Left cardiac atrium (tissue), 4 donors: ENCODE measurements at places on chromosomes 5 and 9. TPM values are rescaled to one million over a fixed set of nuclear protein-coding genes. Genes with fewer than 3 reads are reported as not detected.

GRCh38 chr9:88938189-88938588 lies 53.1 kb upstream of the S1PR3 start:
- no peak for DNase-seq

- DNase-seq, result no peak
These were observed 218.8 kb downstream of the DAB2IP start for GRCh38 chr9:121870271-121870670.

Gene SLC31A2
- 12.3 TPM for total RNA-seq

GRCh38 chr9:107647141-107647540 lies 157.6 kb upstream of the KLF4 start:
- DNase-seq, result no peak

Gene DNAH5
- 0.34 TPM for total RNA-seq

Gene SPINK6
- total RNA-seq, result not detected

DNA sequence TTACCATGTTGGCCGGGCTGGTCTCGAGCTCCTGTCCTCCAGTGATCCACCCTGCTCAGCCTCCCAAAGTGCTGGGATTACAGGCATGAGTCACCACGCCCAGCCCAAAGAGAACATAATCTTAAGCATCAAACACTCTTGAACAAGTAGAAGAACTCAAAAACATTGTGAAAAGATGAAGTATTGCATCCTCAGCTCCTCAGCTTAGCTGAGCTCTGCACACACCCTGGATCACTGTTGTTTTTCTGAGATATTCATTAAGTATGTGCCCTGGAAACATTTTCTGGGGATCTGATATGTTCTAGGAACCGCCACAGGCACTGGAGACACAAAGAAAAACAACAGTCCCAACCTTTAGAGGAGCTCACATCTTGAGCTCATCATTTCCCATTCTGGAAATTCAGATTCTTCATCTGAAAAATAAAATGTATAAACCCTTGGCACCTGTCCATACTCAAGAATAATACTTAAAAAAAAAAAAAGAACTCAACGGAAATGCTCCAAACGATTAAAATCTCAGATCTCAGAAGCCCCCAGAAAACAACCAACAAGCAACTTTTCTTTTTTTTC lies 62.2 kb upstream of the ZNF462 start:
- no peak for DNase-seq

DNA sequence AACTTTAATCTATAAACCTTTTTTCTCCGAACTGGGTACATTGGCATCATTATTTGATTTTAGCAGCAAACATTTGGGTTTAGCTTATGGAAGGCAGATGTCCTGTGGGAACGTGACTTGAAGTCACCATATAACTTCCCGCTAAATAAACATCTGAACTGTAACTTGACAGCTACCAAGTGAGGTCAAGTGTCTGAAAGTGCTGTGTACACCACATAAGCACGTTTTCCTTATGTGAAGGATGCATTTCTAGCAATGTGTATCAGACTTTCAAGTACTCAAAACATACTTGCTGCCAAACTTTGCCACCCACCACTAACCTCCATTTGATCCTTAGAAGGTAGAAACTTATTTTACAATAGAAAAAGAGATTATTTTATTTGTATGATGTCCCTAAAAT lies 35.7 kb downstream of the SLC1A3 start:
- DNase-seq, result no peak

DNA sequence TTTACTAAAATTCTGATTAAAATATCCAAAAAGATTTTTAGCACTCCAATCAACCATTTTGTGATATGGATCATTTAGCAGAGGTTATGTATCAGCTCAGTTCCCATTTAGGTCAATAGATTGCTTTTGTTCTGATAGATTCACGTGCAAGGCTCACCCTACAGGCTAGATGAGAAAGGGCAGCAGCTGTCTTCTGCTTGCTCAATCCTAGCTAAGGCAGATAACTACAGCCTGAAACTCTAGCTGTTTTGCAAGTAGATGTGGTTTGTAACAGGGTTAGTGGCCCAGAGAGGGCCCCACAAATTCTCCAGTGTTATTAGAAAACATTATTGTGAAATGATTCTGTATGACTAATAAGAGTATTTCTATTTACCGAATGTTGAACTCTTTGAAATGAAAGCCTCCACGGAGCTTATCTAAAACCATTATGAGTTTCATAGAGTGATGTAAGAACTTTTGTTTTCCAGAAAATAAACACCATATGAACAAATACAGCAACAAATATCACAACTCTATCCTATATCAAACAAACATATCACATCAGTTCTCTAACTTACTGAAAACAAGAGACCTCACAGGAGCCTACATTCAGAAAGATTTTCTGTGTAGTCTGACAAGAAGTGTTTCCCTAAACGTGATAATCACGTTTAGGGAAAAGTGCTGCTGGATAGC lies 841.9 kb upstream of the ACO1 start:
- DNase-seq, result peak; percentile 20

Gene ZFAND5
- 151 TPM for total RNA-seq

Gene PCDHGC5
- 0.97 TPM for total RNA-seq

Gene GNA14
- 5.5 TPM for total RNA-seq

DNA sequence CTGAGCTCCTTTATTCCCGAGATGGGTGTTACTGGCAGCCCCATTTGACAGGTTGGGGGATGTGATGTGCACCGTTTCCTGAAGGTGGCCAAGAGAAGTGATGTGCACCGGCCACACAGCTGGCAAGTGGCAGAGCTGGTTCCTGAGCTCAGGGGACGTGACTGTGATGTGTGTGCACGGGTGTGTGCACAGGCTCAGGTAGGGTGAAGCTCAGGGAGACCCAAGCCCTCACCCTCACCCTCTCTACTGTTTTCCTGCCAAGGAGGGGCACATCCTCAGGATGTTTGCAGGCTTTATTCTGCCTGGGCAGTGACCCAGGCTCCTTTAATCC lies 56.6 kb downstream of the WWC1 start:
- DNase-seq, result no peak

Gene SLC36A2
- not detected for total RNA-seq

DNA sequence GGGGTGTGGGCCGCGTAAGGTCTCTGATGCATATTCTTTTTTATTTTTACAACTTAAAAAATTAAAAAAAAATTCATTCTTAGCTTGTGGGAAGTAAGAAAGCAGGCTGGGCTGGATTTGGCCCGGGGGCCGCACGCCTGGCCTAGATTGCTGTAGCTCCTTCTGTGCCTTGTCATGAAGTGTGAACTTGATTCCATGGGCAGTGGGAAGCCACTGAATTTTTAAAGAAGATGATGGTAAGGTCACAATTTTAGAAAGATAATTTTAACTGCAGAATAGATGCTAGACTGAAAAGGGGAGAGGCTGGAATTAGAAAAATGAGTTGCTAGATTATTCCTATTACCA lies 56.1 kb downstream of the EHMT1 start:
- DNase-seq, result no peak

- DNase-seq, result no peak
These were observed 254.1 kb upstream of the DAPK1 start for GRCh38 chr9:87243602-87244001.

GRCh38 chr5:147396070-147396823 lies 113.6 kb downstream of the DPYSL3 start:
- peak; percentile 51 for DNase-seq

GRCh38 chr5:107607196-107607595 lies 63.5 kb downstream of the EFNA5 start:
- no peak for DNase-seq

Gene LHX6
- 11.3 TPM for total RNA-seq

- no peak for DNase-seq
These were observed 630.4 kb downstream of the PSAT1 start for GRCh38 chr9:78927099-78927940.

Gene PCDHB4
- total RNA-seq, result 2.4 TPM

Gene AFAP1L1
- 32.8 TPM for total RNA-seq
